CD4-positive, CD25-positive, alpha-beta regulatory T cell (primary cell): ENCODE measurements at places on chromosomes 6 and 20. TPM values are rescaled to one million over a fixed set of nuclear protein-coding genes. Genes with fewer than 3 reads are reported as not detected.

DNA sequence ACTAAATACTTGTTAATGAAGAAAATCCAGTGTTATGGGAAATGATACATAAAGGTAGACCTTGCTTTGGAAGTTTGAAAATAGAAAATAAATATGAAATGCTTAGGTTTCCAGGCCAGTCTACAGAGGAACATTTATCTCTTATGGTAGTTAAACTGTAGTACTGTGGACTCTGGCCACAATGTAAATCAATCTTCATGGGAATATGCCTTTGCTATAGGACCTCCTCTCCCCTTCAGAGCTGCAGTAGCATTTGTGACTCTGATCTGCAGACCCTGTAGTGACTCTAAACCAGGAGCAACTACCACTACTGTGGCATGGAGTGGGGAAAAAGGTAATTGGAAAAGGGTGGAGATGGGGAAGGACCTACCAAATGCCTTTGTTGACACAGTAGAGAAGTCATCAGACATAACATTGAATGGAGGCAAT is 4.5 kb downstream of the HSPA1A start:
- DNase-seq: no peak
- peaks cover 48% of the 10 kb centered on the region for H3K4me1 ChIP-seq
- no peaks in the 10 kb centered on the region for H3K27me3 ChIP-seq
- H3K36me3 ChIP-seq: no peaks in the 10 kb centered on the region

GRCh38 chr20:22807045-22807444 is 222.7 kb upstream of the FOXA2 start:
- H3K4me3 ChIP-seq: no peak overlapping the region
- H3K27ac ChIP-seq: no peak overlapping the region
- H3K27me3 ChIP-seq: no peaks in the 10 kb centered on the region
- H3K4me1 ChIP-seq: no peaks in the 10 kb centered on the region
- no peaks in the 10 kb centered on the region for H3K36me3 ChIP-seq

DNA sequence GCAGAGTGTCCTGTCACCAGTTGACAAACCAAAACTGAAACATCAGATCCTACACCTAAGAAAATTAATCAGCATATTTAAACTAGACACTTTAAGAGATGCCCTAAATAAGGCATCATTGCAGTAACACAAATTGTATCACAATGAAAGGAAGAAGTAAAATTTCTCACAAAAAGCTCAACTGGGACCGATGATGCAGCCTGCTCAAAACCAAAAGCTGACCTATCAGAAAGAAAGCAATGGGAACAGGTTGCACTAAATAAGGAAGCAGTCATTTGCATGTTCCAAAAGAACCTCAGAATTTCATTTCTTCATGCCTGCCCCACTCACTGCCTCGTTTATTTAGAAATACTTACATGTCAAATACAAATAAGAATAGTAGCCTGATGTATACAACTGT is 12.1 kb downstream of the HIVEP2 start:
- peak overlapping the region; percentile 62 for H3K27ac ChIP-seq
- peak overlapping the region; percentile 58 for H3K4me3 ChIP-seq
- DNase-seq: no peak
- peaks cover 80% of the 10 kb centered on the region for H3K4me1 ChIP-seq
- H3K36me3 ChIP-seq: no peaks in the 10 kb centered on the region

DNA sequence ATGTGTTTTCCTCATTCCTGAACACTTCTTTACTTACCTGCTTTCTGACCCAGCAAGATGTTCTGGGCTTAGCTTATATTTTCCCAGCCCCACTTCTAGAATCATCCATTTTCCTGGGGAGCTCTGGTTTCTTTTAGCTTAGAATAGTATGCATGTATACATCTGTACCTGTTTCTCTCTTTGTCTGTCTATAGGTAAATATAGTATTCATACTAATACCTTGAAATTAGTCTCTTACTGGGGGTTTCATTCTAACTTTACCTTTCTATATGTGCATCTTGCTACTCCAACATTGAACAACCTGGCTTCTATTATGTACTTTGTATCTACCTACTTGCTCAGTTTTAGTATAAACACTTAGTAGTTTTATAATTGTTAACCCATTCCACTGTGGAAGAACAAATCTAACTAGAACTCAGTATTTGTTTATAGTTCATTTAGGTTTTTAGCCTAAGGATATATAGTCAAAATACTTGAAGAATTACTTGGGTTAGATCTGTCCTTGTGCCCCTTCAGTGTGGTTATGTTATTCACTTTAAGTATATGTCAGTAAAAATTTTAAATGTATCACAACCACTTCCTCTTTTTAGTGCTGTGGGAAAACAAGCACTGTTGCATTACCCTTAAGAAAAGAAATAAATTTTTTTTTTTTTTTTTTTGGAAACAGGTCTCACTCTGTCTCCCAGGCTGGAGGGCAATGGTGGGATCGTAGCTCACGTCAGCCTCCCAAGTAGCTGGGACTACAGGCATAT is 54.0 kb downstream of the ASXL1 start:
- peak overlapping the region; percentile 35 for H3K4me3 ChIP-seq
- peak; percentile 19 for DNase-seq
- peak overlapping the region; percentile 14 for H3K27ac ChIP-seq
- peaks cover 21% of the 10 kb centered on the region for H3K36me3 ChIP-seq
- no peaks in the 10 kb centered on the region for H3K27me3 ChIP-seq
- H3K4me1 ChIP-seq: peaks cover 35% of the 10 kb centered on the region

PET117 gene
- 29.2 TPM for polyA plus RNA-seq

DNA sequence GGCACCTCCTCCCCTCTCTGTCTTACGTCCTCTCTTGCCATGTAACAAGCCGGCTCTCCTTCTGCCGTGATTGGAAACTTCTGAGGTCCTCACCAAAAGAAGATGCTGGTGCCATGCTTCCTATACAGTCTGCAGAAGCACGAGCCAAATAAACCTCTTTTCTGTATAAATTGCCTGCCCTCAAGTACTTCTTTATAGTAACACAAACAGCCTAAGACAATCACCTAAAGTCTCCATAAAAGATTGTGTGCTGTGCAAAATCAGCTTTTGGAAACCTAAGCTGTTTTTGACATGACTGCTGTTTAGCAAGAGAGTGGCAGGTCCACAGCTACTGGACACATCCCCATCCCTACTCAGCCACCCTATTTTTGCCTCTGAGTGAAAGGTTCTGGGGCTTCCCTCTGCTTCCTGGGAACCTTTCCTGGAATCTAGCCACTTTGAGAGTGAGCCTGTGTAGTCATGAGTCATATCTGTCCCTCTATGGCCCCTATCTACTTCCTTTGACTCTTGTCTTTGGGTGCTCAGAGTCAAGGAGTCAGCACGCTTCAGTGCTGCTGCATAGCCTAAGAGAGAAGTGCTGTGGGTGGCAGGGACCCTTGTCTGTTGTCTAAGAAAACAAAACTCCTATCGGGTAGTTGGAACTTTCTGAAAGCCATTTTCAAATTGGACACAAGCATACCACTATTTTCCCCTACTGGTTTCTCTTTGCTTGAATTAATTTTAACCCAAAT is 110.0 kb downstream of the PPP1R14C start:
- no peak overlapping the region for H3K4me3 ChIP-seq
- no peak for DNase-seq
- peaks cover 5% of the 10 kb centered on the region for H3K27me3 ChIP-seq
- no peaks in the 10 kb centered on the region for H3K4me1 ChIP-seq
- H3K27ac ChIP-seq: no peak overlapping the region
- H3K36me3 ChIP-seq: no peaks in the 10 kb centered on the region

GRCh38 chr6:111736005-111736608 is 130.4 kb upstream of the TRAF3IP2 start:
- DNase-seq: no peak
- peak overlapping the region; percentile 49 for H3K4me3 ChIP-seq
- H3K27me3 ChIP-seq: no peaks in the 10 kb centered on the region
- peaks cover 54% of the 10 kb centered on the region for H3K36me3 ChIP-seq

CLPSL2 gene
- not detected for polyA plus RNA-seq

DNA sequence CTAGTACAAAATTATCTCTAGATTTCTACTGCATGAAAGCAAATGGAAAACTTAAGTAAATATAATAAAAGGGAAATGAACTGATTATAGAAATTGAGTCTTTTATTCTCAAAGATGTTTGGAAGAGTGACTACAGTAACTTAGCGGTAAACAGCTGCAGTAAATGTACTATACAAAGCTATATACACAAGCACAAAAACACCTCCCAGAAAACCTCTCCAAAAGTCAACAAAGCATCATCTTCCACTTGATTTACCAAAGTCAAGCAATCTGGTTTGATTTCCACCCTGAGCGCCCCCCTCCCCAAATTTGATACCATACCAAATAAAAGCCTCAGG is 142.1 kb upstream of the SHLD1 start:
- H3K36me3 ChIP-seq: peaks cover 9% of the 10 kb centered on the region
- no peak for DNase-seq
- peak overlapping the region; percentile 96 for H3K27ac ChIP-seq
- peaks cover 58% of the 10 kb centered on the region for H3K4me1 ChIP-seq
- H3K4me3 ChIP-seq: peak overlapping the region; percentile 100

- no peaks in the 10 kb centered on the region for H3K4me1 ChIP-seq
- no peaks in the 10 kb centered on the region for H3K27me3 ChIP-seq
- H3K27ac ChIP-seq: no peak overlapping the region
- H3K4me3 ChIP-seq: no peak overlapping the region
- DNase-seq: peak; percentile 25
Observed at GRCh38 chr6:99434702-99435530, 9.8 kb upstream of the PNISR start.

OR11A1 gene
- polyA plus RNA-seq: not detected

- no peaks in the 10 kb centered on the region for H3K36me3 ChIP-seq
- DNase-seq: no peak
- no peak overlapping the region for H3K4me3 ChIP-seq
Observed at GRCh38 chr6:168537540-168537884, 96.5 kb downstream of the SMOC2 start.

DNA sequence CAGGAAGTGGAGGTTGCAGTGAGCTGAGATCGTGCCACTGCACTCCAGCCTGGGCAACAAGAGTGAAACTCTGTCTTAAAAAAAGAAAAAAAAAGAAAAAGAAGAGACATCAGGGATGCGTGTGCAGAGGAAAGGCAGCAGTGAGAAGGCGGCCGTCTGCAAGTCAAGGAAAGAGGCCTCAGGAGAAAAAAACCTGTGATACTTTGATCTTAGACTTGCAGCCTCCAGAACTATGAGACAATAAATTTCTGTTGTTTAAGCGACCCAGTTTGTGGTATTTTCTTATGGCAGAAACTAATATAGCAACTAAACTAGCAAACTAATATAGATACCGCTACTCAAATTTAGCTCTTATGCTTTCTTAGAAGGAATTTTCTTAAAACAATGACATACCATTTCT is 36.1 kb downstream of the FGD2 start:
- H3K27me3 ChIP-seq: no peaks in the 10 kb centered on the region
- no peaks in the 10 kb centered on the region for H3K36me3 ChIP-seq
- H3K27ac ChIP-seq: peak overlapping the region; percentile 45
- peaks cover 18% of the 10 kb centered on the region for H3K4me1 ChIP-seq
